ENCODE measurements at places on chromosomes 7 and 10.

DNA sequence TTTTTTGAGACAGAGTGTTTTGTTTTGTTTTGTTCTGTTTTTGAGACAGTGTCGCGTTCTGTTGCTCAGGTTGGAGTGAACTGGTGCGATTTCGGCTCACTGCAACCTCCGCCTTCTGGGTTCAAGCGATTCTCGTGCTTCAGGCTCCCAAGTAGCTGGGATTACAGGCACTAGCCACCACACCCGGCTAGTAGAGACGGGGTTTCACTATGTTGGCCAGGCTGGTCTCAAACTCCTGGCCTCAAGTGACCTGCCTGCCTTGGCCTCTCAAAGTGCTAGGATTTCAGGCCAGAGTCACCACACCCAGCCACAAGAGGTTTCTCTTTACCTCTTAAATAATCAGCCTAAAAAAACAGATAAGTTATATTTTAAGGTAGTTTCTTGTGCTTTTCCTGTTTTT is 8.7 kb upstream of the ARHGAP12 start:
- no peak for DNase-seq

- DNase-seq = no peak
Measured at GRCh38 chr7:56157238-56157790, 41.1 kb upstream of the NUPR2 start.

DNA sequence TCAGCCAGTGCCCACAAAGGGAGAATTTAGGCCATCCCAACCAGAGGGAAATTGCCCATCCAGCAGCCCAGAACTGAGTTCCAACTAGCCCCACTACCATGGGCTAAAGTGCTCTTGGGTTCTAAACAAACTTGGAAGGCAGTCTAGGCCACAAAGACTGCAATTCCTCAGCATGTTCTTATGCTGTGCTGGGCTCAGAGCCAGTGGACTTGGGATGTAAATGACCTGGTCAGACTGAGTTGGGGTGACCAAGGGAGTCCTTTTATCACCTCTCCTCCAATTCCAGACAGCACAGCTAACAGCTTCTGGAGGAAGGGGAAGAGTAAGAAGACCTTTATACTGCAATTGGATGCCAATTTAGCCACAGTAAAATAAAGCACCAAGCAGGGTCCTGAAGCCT is 607.2 kb upstream of the KCND2 start:
- no peak for DNase-seq

DNA sequence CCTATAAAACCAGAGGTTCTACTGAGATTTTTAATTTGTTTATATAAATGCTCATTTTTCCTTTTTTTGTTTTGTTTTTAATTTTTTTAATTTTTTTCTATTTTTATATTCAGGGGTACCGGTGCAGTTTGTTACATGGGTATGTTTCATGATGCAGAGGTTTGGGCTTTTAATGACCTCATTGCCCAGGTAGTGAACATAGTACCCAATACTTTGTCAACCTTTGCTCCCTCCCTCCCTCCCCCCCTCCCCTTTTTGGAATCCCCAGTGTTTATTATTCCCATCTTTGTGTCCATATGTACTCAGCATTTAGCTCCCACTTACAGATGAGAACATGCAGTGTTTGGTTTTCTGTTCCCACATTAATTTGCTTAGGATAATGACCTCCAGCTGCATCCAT is 94.4 kb upstream of the NEBL start:
- no peak for DNase-seq

DNA sequence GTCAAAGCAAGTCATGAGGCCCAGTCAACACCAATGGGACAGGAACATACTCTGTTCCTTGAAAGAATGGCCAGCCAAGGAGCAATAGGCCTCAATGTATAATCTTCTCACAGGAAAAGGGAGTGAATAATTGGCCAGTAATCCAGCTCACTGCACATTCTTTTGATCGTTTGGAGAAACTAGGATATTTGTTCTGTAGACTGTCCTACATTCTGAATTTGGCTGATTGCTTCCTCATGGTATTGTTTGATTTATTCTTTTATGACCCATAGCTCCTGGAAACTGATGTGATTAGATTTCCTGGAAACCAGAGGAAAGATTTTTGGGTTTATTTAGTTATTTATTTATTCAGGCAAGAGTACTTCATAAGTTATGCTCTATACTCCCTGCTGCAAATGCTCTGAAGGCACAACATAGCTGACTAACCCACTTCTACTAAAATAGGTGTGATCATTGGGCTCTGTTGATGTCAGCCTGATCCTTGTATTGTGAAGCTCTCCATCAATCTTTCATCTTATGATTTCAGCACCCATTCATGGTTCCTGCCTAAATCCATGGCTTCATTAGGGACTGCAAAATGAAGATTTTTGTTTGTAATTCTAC is 745.2 kb downstream of the SUGCT start:
- no peak for DNase-seq

Data from naive thymus-derived CD4-positive, alpha-beta T cell (primary cell).